ENCODE measurements at places on chromosomes 1 and 21.

GRCh38 chr1:193131266-193131860 lies 9.5 kb downstream of the CDC73 start:
- DNase-seq, result no peak

GRCh38 chr1:89962024-89962741 lies 32.7 kb upstream of the ZNF326 start:
- no peak for DNase-seq

DNA sequence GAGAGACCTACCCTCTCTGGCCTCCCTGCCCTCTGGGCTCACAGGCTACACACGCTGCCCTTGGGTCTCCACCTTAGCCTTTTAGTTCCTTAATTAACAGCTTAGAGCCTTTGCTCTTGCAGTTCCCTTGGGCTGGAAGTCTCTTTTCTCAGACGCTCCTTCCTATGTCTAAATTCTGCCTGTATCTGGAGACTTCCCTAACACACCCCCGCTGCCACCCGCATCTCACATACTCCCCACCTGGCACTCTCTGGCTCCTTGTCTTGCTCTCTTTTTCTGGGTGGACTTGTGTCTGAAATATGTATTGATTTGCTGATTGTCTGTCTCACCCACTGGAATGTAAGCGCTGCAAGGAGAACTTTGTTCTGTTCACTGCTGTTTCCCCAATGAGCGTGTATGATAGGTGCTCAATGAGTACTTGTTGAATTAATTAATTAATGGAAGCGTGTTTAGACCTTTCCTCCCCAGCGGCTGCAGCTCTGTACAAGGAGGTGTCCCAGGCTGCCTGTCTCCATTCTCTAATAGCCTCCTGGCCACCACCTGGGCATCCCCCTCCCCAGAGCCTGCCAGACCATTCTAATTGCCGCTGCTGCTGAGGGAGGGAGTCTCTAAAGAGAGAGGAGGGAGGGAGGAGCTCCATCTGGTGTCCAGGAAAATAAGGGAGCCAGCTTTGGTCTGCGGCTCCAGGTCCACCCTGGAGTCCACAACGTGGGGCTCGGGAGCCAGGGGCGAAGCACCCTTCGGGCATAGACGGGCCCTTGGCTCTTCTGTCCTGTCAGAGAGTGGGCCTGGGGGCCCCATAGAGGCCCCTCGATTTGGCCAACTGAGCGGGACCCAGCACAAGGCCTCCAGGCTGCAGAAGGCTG lies 95.4 kb downstream of the RNF220 start:
- no peak for DNase-seq

GRCh38 chr1:174837386-174837785 lies 162.4 kb upstream of the CACYBP start:
- no peak for DNase-seq

GRCh38 chr1:50982611-50983010 lies 12.6 kb downstream of the CDKN2C start:
- DNase-seq, result no peak

DNA sequence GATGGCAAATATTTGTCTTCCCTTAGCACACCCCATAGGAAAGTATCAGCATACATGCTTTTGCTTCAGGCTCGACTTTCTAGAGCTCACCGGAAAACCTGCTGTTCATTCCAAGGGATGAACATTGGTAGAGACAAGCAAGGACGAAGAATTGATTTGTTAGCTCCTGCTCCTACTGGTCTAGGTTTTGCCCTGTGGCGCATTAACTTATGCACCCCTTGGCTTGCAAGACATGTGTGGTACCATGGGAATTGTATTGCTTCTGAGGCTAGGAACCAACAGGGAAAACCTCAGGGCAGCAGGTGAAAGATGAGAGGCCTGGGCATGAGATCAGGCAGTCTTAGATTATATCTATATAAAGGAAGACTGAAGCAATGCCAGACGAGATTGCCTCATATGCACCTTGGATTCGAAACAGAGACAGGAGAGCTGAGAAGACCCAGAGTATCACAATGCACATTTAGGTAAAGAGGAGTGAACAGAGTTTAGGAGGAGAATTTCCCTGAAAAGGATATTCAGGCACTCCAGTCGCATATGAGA lies 771.2 kb upstream of the B3GALT2 start:
- DNase-seq, result no peak

- peak; percentile 23 for DNase-seq
Measured at GRCh38 chr1:72547412-72547811, 265.1 kb upstream of the NEGR1 start.

DNA sequence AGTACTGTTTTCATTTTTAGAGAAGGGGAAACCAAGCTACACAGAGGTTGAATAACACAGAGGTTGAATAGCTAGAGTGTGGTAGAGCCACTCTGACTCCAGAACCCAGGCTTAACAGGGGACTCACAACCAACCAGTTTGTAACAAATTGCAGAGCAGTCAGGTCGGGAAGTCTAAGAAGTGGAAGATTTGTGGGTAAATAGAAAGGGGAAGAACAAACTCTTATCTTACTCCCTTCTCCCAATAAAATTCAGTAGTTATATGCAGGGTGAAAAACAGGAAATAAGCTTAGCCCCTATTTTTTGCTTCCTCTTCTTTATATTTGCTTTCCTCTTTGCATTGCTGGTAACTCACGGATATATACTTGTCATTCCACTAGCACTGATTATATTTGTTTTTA lies 23.2 kb downstream of the CDC42 start:
- DNase-seq, result no peak

DNA sequence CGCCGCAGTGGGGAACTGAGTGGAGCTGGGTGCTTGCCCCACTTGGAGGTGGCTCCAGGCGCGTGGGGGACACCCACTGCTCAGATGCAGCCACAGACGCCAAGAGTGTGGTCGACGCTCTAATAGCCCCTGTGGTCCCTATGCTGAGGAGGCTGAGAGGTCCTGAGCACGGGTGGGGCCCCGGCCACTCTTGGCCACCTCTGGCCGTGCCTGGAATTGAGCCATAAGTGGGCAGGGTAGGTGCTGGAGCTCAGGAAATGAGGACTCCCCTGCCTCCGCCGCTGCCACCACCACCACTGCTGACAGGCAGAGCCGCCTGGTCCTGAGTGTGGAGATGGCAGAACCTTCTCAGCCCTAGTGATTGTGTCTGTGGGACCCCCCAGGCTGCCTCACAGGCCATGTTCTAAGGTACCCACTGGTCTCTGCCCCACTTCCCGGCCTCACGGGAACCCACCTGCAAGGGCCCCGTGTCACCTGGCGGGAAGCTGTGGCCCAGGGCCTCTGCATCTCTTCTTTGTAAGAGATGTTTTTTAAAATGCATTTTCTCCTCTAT lies 34.6 kb upstream of the DIP2A start:
- DNase-seq, result no peak

GRCh38 chr1:86410879-86411278 lies 13.1 kb upstream of the CLCA2 start:
- DNase-seq, result no peak

DNA sequence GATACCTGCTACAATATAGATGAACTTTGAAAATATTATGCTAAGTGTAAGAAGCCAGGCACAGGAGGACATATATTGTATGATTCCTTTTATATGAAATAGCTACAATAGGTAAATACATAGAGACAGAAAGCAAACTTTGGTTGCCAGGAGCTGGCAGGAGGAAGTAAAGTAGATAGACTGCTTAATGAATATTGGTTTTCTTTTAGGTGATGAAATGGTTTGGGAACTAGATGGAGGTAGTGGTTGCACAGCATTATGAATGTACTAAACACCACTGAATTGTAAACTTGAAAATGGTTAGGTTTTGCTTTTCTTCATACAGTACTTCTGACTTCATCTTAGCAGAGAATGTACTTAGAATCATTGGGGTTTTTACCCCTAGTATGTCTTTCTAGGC lies 21.5 kb downstream of the ABCB10 start:
- no peak for DNase-seq

- DNase-seq, result no peak
Measured at GRCh38 chr1:2238361-2239012, 10.4 kb downstream of the SKI start.

DNA sequence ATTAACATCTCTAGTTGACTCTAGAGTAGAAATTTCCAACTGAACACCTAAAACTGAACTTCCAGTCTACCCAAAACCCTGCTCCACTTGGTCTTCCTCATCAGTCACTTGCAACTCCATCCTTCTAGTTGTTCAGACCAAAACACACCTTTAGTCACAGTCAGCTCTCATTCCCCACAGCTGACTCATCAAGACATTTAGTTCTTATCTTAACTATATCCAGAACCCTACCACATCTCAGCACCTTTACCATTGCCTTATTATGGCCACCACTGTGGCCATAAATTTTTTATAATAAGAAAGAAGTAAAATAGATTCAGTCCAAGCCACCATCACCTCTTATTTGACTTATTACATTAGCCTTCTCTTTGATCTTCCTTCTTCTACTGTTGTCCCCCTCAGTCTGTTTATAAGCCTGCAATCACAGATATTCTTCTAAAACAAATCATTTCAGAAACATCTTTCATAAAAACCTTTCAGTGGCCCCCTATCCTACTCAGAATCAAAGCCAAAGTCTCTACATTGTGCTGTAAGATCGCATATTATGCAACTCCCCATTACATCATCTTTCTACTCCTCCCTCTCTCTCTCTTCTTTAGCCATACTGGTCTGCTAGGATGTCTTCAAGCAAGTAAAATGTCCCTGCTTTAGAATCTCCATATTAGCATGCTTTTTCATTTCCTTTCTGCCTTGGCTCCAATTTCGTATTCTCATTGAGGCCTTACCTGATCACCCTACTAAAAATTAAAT lies 275.9 kb downstream of the LRRC40 start:
- DNase-seq, result no peak

GRCh38 chr21:45584786-45585185 lies 42.5 kb upstream of the SLC19A1 start:
- no peak for DNase-seq

DNA sequence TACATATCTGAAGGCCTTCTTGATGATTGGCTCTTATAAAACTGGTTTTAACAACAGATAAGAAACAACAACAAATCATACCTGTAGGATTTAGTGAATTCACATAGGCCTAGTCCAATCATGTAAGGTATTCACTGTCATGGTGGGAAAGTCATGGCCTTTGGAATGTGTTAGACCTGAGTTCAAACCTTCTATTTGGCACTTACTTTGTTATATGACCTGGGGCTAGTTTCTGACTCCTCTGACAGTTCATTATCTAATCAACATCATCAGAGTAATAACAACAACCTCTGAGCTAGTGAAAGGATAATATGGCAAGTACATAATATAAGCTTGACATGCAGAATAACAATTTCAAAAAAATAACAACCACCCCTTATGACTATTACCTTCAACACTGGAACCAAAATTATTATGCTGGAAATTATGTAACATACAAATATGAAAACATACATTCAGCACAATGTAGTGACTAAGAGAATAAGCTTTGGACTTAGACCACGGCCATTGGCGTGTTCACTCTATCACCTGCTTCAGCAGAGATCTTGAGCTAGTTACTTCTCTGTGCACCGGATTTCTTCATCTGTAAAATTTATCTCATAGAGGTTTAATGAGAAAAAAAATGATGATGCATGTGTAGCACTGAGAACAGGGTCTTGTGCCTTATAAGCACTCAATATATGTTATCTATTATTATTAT lies 597.6 kb downstream of the LMO4 start:
- no peak for DNase-seq

- DNase-seq, result no peak
Measured at GRCh38 chr1:212915245-212916091, 34.9 kb upstream of the VASH2 start.

DNA sequence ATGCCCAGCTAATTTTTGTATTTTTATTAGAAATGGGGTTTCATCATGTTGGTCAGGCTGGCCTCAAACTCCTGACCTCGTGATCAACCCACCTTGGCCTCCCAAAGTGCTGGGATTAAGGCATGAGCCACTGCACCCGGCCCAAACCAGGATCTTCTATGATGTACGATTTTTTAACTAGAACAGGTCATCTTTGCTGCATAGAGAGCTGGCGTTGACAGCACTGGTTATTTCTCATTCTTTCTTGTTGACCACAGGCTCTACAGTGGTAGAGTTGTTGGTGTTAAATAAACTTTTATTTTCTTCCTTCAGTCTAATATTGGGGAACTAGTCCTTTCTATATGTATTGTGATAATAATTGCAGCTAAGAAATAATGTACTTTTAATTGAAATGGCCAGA lies 3.8 kb upstream of the MAB21L3 start:
- no peak for DNase-seq

GRCh38 chr1:20351911-20352701 lies 61.4 kb downstream of the VWA5B1 start:
- no peak for DNase-seq

GRCh38 chr1:224919508-224919907 lies 10.0 kb upstream of the DNAH14 start:
- DNase-seq, result no peak

DNA sequence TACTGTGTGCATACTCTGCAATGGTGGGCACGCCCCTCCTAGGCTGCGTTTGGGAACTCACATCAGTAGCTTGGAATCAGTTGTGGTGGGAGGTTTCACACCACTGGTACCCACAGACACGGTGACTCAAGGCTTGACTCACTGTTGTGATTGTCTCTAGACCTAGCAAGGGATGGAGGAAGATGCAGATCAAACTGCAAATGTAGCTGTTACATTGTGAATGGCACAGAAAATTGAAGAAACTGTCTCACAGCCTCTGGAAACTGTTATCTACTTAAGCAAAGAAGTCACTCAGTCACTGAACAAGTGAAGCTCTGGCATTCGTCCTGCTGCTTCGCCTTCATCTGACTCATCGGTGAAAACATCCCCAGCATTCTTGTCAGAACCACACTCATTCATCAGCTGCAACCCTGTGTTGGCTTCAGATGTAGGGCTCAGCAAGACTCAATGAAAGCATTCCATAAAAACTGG lies 59.5 kb downstream of the POFUT2 start:
- no peak for DNase-seq

DNA sequence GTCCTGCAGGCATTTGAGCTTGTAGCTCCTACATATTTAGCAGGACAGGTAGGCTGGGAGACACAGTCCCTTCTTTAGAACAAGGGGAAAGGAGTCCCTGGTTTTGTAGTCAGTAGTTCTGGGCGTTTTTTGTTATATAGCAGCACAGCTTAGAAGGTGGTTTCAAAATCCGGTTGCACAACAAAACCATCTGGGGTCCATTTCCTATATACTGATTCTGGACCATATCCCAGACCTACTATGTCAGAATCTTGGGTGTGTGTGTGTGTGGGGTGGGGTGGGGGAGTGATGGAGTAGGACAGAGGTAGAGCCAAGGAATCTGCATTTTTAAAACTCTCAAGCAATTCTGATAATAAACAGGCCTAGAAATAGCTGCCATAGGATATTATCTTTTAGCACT lies 21.6 kb downstream of the METTL13 start:
- DNase-seq, result no peak

GRCh38 chr1:153908071-153908470 lies 14.7 kb downstream of the GATAD2B start:
- no peak for DNase-seq

GRCh38 chr1:66758241-66758755 lies 6.0 kb downstream of the DYNLT5 start:
- no peak for DNase-seq

Data from NCI-H187 (cell line).